GM04503 (cell line): ENCODE measurements at places on chromosomes 1 and 21.

DNA sequence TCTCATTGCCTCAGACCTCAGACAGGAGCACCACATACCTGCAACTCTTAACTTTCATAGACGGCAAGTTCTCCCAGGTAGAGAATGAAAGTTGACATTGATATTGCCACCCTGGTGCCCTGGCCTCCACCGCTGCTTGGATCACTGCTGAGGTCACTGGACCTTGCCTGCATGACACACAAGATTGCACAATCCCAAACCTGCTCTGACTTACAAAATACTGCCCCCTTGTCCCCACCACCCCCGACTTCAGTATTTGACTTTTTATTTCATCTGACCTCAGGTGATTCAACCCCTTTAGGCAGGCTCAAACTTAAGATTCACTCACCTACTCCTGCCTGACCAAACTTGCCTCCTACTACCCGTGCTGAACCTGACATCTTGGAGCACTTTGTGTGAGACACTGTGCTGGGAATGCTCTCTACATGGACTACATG lies 43.1 kb upstream of the S1PR1 start:
- no peak for DNase-seq

DNA sequence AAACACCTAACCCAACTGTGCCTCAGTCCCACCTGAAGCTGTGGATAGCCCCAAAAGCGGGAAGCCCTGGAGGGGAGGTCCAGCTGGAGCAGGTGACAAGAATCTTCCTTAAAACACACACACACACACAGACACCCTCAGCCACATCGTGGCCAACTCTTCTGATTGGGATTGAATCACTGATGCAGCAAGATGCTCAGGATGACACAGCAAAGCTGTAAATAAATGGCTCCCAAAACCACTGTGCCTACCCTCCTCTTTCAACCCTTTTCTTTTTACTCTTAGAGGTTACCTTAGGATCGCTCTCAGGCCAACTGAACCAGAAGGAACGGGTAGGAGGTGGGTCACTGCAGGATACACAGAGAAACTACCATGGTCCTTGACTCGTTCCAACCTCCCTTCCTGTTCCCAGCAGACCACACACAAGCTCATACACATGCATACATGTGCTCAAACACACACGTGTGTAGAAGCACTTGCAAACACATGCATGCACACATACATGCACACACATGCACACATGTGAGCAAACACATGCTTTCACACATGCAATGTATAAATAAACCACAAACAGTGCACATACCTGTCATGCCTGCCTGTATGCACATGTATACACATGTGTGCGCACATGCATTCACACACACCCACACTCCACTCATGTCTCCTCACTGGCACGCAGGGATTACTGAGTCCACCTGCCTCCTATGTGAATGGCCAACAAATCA lies 14.4 kb downstream of the CAPN9 start:
- no peak for DNase-seq

DNA sequence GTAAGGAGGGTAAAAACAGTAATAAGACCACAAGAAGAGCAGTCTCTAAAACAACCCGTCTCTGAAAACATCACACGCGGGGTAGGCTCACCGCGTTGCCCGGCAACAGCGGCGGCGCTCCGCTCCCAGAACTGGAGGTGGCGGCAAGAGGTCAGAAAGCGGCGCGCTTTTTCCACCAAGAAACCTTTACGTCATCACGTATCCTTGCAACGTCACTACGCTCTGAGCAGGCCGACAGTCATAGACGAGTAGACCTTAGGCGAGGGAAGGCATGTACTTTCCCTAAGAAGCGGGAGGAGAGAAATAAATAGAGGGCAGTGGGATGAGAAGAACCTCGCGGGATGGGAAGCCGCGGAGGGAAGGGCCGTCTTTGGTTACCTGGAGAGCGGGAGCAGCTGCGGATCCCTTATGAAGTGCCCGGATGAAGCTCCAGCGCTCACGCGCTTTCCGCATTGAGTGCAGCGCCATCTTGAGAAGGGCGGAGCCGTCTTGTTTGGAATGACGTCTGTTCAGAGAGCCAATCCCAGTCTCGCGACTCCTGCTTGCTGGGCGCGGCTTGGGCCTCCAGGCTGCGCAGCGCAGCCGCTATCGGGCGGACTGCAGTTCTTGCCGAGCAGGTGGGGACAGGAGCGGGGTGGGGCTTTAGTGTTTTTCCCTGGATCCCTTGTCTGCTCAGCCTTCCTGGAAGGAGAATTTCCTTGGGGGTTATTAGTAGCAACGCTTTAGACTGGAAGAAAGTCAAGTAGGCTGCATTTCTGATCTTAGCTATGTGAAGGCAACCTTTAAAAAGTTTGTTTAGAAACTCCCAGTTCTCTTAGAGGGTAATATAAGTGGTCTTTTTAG lies at the start of gene WARS2:
Gene WARS2 (minus strand): TSS at position 477 of the 843 bp plus-strand sequence. CDS start 9 bp downstream, at position 468.
- peak; percentile 89 for DNase-seq

GRCh38 chr1:4150262-4150661 lies 250.2 kb upstream of the C1orf174 start:
- DNase-seq: no peak

DNA sequence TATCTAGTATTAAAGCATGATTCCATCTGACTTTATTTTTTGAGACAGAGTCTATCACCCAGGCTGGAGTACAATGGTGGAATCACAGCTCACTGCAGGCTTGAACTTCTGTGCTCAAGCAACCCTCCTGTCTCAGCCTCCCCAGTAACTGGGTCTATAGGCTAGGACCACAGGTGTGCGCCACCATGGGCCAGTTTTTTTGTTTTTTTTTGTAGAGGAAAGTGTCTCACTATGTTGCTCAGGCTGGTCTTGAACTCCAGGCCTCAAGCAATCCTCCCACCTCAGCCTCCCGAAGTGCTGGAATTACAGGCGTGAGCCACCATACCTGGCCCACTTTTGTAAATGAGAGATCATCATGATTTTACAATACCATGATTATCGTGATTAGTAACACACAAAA lies 9.2 kb downstream of the PPP1R15B start:
- DNase-seq: no peak

DNA sequence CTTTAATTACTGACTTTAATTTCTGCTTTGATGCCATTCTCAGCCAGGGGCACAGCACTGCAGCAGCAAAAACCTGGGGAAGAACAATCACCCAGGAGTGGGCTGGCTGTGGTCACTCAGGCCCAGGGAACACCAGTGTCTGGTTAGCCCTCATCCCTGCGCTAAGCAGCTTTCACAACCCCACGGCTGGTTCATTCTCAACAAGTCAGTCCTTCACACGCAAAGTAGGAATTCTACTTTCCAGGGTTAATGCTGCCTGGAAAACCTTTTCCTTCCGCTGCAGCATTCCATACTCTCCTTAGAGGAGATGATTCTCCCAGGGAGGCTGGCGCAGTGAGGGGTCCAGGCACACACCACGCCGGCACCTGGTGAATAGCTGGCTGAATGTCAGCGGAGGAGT lies 24.3 kb upstream of the KCNE1 start:
- no peak for DNase-seq

- no peak for DNase-seq
Observed at GRCh38 chr1:164668491-164669400, 109.8 kb downstream of the PBX1 start.

- no peak for DNase-seq
Observed at GRCh38 chr1:5855196-5855897, 136.9 kb downstream of the NPHP4 start.

DNA sequence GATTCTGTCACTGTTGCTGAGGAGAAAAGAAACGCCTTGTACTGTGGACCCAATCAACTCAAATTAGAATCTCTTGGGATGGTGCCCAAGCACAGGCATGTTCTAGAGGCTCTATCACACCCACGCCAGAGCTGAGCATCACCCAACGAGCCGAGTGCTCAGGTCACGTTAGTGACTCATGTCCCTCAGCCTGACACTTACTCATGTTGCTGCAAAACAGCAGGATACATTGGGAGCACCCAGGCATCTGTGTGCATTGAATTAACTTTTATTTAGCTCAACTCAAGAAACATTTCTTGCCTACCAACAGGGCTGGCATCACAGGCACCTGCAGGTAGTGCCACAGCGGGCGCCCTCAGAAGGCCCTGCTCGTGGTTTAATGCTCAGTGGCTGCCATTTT lies 149.8 kb downstream of the ETS2 start:
- DNase-seq: no peak

DNA sequence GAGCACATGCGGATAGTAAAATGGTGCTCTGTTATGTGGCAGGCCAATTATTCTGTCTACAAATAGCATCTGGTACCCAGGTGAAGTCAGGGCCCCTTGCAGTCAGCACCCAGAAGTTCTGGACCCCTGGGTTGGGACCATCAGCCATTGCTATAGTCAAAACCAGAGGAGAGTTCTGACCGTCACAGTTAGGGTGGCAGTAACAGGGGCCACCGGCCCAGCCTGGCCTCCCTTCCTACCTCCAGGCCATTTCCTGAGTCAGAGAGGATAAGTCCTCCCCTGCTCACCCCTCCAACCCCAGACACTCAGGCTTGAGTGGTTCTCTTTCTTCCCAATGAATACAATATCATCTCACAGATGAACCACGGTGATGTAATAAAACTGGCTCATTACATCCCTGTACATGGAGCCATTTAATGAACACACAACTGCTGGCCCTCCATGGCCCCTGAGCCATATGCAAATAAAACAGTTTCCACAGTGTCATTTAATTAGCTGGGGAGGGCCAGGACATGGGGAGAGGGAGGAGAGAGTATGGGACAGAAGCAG lies 673.6 kb downstream of the MATN1 start:
- no peak for DNase-seq

- no peak for DNase-seq
Observed at GRCh38 chr21:28821276-28822122, 171.2 kb downstream of the LTN1 start.

DNA sequence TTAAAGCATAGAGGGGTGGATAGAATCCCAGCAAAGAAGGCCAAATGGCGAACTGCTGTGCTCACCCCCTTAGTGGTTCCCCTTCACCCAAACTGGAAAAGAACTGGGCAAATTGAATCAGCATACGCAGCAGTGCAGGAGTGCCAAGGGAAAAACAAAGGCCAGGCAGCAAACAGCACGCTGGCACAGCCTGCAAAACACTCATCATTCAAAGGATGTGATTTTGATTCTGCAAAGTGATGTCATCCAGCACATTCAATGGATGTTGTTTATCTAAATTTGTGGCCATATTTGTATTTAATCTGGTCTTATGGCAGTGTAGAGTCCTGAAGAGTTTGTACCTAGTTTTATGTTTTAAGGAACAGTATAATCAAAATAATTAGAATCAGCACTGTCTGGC lies 71.8 kb upstream of the ECE1 start:
- no peak for DNase-seq

GRCh38 chr1:179591592-179592580 lies at the start of gene TDRD5:
Gene TDRD5 (plus strand): TSS chr1:179591832. CDS start chr1:179592616, 784 bp downstream.
- DNase-seq: no peak

DNA sequence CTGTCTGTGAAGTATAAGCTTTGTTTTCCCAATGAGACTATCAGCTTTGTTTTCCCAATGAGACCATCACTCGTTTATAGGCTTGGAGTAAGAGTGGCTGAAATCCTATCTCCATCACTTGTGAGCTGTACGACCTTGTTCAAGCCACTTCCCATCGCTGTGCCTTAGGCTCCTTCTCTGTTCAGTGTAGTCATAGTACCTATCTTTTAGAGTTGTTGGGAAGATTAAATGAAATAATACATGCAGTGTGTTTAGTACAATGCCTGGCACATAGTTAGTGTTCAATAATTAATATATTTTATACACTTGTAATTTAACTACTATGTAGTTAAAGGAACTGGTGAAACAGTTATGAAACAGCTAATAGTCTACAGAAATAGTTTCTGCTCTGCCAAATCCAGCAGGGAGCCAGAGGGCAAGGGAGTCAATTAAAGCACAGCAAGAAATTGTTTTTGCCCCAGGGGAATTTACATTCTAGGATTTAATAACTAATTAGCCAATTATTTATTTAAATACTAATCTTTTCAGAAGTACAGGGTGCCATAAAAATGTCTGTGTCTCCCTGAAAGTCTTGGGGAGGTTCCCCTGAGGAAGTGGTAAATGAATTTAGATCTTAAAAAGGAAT lies 139.3 kb upstream of the HMCN1 start:
- DNase-seq: no peak

- DNase-seq: no peak
Observed at GRCh38 chr1:94339206-94339927, 78.8 kb upstream of the ABCD3 start.

DNA sequence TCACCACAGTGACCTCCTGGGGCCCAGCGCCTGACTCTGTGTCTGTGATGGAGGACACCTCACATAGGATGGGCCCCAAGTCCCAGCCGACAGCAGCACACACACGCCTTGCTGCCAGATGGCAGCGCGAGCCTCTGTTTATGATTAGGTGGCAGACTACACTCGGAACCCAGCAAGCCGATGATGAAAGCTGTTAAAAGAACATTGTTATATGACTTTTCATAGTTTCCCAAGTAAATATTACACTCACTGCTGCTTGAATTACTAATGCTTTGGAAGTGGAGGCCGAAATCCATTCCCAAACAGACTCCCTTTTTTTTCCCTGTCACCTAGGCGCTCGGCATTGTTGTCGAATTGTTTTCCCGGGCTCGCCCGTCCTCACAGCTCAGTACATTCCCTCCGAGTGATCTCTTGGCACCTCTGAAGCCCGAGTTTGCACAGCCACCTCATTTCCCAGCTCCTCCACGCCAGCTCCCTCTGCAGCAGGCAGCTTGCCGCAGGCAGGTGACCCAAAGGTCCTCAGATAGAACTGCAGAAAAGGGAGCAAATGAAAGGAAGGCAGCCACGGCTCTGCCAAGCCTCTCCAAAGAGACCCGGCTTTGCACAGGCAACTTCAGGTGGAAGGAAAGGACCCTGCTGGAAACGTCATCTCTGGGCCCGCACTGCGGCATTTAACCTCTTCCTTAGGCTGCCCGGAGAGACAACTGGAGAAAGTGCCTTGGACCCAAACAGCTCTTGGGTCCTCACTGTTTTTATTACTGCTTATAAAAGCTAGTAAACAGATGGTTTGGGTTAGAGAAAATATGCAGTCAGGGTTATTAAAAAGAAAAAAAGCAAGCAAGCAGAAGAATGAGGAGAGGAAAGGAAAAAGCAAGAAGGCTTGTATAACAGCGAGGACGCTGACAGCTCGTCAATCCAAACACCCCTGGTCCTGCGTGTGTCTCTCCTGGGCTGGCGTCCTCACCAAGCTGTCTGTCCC lies 72.2 kb upstream of the SLC25A33 start:
- DNase-seq: peak; percentile 23

DNA sequence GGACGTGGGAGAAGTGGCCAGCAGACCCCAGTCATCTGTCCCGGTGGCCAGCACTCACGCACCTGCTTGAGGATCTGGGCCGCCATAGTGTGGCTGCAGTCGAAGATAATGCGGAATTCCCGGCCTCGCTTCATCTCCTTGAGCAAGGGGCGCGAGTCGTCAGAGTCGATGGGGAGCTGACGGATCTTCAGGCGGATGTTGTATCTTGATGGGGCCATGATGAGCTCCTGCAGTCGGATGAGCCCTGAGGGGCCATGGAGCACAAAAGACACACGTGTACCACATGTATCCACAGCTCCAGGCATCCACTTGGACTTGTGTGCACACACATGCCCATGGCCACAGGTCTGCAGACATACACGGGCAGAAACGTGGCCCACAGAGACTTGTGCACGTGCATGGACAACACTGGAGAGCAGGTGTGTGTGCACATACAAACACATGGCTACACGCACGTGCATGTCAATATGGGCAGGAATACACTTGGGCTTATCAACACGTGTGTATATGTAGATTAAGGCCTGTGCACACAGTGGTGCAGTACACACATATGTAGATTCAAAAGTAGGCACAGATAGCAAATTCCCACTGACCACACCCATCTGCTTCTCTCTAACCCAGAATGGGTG lies 162.1 kb downstream of the GRIK3 start:
- no peak for DNase-seq
